Astrocyte of the hippocampus (primary cell): ENCODE measurements at places on chromosomes 13 and 19.

GRCh38 chr19:55437410-55437809 lies 5.7 kb downstream of the SHISA7 start:
- DNase-seq = peak; percentile 87

DNA sequence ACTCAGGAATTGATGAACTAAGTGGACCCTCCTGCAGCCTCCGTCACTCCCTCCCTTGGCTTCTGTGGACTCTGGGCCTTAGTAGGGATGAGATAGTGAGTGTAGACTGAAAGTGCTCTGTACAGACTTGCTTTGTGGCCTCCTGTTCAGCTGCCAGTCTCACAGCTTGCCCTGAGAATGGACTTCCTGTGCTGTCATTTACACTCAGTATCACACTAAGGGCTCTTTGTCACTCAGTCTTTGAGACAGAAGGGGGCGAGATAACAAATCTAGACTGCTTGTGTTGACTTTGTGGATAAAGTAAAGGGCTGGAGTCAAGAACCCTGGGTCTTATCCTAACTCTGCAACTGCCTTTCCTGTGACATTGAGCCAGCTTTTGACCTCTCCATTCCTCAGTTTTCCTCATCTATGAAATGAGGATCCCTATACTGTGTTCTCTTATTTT lies 21.0 kb upstream of the SPRY2 start:
- DNase-seq = peak; percentile 17

DNA sequence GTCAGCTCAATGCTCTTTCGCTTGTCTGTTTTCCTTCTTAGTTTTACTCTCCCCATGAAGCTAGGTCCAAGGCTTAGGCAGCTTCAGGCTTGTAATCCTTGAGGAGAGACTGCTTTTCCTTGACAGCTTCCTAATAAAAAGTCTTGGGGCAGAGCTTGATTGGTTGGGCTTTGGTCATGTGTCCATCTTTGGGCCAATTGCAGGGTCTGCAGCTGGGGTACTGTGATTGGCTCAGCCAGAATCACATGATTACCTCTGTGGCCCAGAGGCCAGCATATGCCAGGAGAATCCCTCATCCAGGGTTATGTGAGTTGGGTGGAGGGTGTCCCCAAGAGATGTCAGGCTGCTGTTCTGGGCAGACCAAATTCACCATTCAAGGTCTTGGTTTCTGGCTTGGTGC lies 8.1 kb downstream of the KLK1 start:
- no peak for DNase-seq

GRCh38 chr13:35690581-35691207 lies 214.2 kb upstream of the MAB21L1 start:
- peak; percentile 33 for DNase-seq

GRCh38 chr13:114065141-114065925 lies 67.1 kb downstream of the RASA3 start:
- peak; percentile 98 for DNase-seq

- no peak for DNase-seq
These were observed 8.2 kb upstream of the LAMP1 start for GRCh38 chr13:113288880-113289279.

GRCh38 chr13:75812751-75813181 lies 176.6 kb downstream of the LMO7 start:
- DNase-seq = no peak
